ENCODE measurements at places on chromosomes 4 and X. TPM values are rescaled to one million over a fixed set of nuclear protein-coding genes. Genes with fewer than 3 reads are reported as not detected.

Gene RBMX2
- 27.1 TPM for total RNA-seq

Gene GAGE12E
- not detected for total RNA-seq

Gene BRS3
- total RNA-seq: not detected

Gene AVPR2
- total RNA-seq: not detected

GRCh38 chrX:110032534-110033147 is 29.7 kb downstream of the TMEM164 start:
- no peak for DNase-seq
